ENCODE measurements at places on chromosomes 16 and 17.

DNA sequence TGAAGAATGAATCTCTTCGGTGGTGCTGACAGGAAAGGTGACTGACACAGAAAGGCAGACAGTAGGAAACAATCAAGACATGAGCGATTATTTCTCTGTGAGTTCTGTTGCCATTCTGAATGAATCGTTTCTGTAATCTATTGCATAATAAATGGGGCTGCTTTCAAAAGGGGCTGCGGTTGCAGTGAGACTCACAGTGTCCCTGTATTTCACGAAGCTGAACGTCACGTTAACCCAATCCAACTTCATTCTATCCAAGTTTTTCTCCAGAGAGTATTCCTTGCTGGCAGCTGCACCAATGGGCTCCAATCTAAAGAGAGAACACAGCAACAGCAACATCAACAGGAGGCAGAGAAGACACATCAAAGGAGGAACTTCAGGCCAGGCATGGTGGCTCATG lies 75.4 kb downstream of the DNAH3 start:
- no peak for DNase-seq

DNA sequence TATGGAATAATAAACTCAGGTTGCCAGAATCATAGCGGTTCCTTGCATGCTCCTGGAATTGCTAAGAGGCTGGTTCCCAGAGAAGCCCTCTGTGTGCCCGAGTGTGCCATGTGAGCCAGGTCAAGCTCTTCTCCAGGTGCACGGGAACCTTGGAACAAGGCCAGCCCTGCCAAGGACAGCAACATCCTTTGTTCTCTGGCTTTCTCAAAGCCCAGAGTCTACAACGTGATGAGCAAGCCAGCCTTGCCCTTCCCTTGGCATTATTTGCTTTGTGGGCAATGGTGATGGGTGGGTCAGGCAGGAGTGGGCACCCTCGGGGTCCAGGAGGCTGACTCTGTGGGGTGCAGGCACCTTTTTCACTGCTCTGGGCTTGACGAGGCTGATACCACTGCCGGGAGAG lies 14.2 kb upstream of the SEC14L1 start:
- DNase-seq = peak; percentile 79

DNA sequence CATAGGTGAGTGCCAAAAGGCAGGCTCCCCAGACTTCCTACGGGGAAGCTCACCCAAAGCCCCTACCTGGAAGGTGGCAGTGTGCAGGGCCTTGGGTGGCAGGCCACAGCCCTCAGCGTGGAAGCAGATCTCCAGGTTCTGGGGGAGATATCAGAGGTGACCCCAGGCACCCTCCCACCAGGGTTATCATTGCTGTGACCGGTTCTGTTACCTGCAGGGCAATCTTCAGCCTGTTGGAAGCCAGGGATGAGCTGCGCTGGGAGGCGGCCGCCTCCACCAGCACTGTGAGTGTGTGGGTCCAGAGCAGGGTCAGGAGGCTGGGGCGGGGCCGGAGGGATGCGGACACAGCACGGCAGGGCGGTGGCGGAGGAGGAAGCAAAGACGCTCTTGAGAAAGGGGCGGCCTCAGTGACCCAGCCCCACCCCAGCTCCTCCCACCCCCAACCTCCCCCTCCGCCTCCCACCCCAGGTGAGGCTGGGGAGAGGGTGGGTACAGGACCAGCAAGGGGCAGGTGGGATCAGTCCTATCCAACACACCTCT lies 13.1 kb downstream of the UNC13D start:
- no peak for DNase-seq

GRCh38 chr17:64152428-64153125 lies 22.6 kb upstream of the ERN1 start:
- no peak for DNase-seq

GRCh38 chr16:64449506-64449905 lies 672.4 kb downstream of the CDH11 start:
- DNase-seq = no peak

- DNase-seq = peak; percentile 64
Measured at GRCh38 chr16:4936181-4936990, 562 bp downstream of the PPL start.

Measured in NCI-H1417 (cell line).